ENCODE measurements at places on chromosomes 13 and 19.

DNA sequence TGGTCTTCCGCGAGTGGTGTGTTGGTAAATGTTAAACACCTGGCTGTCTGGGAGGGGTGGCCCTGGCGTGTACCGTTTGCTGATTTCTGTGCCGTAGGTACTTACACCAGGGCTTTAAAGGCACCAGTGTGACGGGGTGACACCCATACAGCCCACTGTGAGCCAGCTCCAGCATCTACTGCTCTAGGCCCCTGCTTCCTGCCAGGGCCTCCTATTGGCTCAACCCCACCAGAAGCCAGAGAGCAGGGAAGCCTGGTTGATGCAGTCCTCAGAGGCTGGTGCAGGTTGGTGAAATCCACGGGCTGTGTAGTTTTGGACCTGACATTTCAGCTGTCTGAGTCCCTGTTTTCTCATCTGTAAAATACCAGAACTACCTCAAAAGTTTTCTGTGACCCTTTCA lies 30.4 kb downstream of the ARHGEF7 start:
- no peak for DNase-seq

GRCh38 chr13:94946039-94946438 lies 233.7 kb upstream of the SOX21 start:
- DNase-seq = no peak

GRCh38 chr13:113208421-113209335 lies at the start of gene PCID2:
Gene PCID2 (minus strand): TSS chr13:113208669. CDS start chr13:113208634, 35 bp downstream.
- DNase-seq = peak; percentile 83

DNA sequence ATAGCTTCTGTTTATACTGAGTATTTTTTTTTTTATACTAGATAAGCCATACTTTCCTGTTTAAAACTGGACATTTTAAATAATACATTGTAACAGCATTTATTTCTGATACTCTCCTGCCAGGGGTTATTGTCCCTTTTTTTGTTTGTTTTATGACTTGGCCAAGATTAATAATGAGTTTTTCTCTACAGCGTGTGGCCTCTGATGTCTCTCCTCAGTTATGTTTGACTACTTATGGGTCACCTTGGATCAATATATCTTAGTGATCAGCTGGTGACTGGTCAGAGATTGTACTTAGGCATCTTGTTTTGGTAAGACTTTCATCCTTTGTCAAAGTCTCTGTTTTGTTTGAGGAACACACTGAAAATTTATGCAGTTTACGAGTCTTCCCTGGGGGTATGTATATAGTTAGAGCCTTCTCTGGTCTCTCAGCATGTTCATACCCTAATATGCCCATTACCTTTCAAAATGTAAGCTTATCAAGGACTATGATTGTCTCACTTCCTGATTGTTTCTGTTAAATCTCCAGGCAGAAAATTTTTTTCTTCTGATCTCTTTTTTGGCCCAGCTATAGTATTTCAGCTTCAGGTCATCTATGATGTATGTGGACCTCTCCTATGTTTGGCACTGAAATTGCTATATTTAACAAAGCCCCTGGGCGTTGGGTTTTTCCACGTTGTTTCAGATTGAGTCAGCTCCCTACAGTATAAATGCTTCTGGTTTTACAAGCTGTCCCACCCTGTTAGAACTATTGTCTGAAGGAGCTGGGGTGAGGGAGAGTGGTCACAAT lies 87.9 kb downstream of the URI1 start:
- no peak for DNase-seq

DNA sequence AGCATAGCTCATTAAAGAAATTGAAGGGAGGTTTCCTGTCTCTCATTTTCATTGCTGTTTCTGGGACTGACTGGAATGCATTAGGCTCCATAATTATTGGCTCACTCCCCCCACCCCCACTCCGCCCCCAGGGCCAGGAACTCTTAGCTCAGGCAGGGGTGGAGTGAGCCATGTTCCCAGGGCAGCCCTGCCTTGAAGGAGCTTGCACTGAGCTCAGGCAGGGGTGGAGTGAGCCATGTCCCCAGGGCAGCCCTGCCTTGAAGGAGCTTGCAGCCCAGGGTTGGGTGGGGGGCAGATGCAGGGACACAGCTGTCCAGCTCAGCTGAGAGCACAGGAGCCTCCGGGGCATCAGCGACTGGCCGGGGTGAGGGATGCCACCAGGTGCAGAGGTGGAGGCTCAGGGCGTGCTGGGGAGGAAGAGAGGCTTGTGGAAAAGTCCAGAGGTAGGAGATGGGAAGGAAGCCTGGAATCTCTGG lies 39.1 kb upstream of the TFDP1 start:
- no peak for DNase-seq

DNA sequence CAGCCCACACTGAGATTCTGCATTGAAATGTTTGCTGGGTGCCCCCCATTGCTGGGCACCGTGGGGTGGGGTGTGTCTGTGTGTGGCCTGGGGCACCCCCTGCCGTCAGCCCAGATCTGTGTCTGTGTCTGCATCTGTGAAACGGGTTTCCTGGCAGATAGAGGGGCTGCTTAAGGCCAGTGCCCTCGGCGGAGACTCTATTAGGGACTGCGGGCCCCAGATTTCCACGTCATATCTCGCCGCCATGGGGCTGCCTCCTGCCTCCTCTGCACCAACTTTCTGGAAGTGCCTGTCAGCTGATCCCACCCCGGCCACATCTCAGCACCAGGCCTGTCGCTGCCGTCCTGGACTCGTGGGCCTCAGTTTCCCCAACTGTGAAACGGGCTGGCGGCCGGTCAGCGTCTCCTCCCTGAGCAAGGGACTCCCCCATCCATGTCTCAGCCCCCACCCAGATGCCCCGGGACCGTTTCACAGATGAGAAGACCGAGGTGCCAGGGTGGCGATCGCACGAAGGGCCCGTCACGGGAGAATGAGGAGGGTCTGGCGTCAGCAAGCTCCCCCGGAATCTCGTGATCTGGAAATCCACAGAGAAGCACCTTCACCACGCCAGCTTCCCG lies 21.4 kb downstream of the ARID3A start:
- DNase-seq = no peak

DNA sequence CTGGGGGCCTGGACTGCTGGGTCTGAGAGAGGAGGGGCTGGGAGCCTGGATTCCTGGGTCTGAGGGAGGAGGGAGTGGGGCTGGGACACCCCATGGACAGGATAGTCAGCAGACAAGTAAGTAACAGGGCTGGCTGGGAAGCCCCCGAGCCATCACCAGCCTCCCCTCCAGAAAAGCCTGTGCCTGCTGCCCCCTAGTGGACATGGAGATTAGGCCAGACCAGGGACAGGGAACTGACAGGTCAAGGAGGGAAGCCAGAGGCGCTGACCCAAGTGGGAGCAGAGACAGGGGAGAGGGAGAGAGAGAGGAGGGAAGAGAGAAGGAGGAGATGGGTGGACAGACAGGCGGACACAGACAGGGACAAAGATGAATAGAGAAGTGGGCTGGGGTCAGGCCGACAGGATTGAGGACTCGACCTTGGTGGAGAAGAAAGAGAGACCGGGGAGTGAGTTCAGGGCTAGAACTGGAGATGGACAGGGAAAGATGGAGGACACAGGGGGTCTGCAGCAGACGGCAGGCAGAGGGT lies 6.7 kb upstream of the ERFL start:
- peak; percentile 66 for DNase-seq

DNA sequence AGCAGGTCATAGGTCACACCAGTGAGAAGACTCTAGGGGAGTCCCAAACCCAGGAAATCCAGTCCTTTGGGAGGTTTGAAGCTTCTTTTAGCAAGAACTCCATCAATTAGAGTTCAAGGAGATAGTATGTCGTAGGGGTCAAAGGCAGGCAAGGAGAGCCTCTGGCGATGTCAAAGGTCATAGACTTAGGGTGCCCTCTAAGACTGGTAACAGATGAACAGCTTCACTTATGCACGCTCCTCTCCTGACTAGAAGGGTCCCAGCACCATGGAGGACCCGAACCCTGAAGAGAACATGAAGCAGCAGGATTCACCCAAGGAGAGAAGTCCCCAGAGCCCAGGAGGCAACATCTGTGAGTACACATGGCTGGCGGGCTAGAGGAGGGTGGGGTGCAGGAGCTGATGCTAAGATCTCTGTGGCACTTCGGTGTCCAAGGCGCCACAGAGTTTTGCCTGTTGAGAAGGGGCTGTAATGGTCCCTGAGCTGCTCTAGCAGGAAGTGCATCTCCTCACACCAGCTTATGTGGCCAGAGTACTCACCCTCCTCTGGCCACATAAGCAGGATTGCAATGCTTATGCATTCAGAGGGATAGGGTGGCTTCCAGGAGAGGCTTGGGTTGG lies 557 bp downstream of the ZNF576 start:
- no peak for DNase-seq

GRCh38 chr13:108638901-108639300 lies 9.5 kb downstream of the MYO16 start:
- DNase-seq = no peak

- DNase-seq = no peak
Measured at GRCh38 chr13:97600458-97601075, 166.6 kb downstream of the RAP2A start.

DNA sequence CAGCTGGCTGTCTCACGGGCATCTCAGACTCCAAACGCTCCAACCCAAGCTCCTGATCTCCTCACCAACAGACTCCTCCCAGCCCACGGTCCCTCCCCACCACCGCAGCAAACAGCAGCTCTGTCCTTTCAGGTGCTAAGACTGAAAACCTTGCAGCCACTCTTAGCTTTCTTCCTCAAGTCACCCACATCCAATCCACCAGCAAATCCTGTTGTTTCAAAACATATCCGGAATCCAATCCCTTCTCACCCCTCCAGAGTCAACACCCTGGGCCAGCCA lies 20.8 kb downstream of the C19orf81 start:
- DNase-seq = no peak

GRCh38 chr13:72970301-72970880 lies 88.4 kb upstream of the KLF5 start:
- no peak for DNase-seq

GRCh38 chr13:36530861-36531590 lies 98.7 kb downstream of the CCNA1 start:
- DNase-seq = no peak

- DNase-seq = peak; percentile 47
Measured at GRCh38 chr19:1862424-1863327, 703 bp downstream of the KLF16 start.

DNA sequence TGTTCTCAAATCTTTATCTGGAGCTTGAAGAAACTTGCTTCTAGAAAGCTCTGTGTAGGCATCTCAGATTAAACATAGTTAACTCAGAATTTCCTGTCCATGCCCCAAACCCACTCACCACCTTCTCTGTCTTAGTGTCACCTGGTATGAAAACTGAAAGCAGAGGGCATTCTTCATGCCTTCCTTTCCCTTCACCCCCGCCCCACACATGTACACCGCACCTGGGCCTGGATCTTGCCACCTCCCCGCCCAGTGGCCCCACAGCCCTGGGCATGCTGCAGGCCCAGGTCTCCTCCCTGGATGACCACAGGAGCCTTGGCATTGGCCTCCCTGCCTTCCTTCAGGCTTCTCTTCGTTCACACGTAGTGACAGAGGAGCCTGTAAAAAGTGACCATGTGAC lies 15.8 kb downstream of the CFAP97D2 start:
- no peak for DNase-seq

- DNase-seq = no peak
Measured at GRCh38 chr13:30181888-30182651, 125.3 kb downstream of the KATNAL1 start.

DNA sequence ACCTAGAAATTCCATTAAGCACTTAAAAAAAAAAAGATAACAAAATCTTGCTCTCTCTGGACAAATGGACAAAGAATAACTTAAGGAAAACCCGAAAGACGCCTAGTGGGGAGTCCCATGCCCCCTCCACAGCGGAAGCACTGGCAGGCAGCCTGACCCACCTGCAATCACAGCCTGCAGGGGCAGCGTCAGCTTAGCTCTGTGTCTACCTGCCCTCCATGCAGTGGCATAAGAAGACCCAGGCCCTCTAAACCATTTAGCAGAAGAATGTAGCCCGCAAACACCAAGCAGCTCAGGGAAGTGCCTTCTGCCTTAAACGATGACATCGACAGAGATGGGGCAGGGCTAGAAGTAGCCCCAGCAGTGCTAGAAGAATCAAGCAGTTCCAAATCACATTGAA lies 36.0 kb downstream of the KCTD15 start:
- no peak for DNase-seq

Measured in stimulated activated CD4-positive, alpha-beta T cell treated with anti-CD3 and anti-CD28 coated beads, Interleukin-4, amount 100 ng/mL, for 48 hours (primary cell).